ENCODE measurements at places on chromosomes 2 and 18.

GRCh38 chr18:32530947-32531651, 60.4 kb upstream of the GAREM1 start:
- no peak for DNase-seq

DNA sequence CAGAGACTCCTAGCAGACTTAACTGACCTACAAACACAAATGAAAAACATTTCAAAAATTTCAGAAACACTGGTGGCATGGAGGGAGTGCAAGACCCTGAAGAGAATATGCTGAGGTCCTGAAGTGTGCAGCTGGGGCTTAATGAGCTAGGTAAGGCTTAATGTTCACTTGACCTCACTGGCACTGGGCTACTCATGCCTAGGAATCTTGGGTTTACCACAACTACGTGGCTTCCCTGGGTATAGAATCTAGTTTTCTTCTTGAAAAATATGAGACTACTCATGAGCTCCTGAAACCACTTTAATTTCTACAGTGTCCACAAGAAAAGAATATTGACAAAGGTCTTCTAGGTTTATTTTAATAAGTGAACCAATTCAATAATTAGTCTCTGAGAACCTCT, 139.8 kb downstream of the HNMT start:
- DNase-seq: no peak

DNA sequence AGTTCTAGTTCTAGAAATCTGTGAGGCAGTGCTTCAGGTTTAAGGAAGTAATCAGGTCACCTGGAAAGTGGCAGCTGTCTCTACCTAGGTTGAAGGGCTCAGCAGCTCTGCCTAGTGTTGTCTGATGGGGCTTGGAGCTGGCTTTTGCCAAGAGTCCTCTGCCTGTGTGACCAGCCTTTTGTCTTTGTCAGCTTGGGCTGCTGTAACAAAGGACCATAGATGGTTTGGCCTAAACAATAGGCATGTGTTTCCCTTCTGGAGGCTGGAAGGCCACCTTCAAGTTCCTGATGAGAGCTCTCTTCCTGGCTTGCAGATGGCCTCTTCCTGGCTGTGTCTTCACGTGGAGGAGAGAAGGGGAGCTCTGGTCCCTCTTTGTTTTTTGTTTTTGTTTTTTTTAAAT, 13.3 kb downstream of the UBE2F start:
- DNase-seq: no peak

DNA sequence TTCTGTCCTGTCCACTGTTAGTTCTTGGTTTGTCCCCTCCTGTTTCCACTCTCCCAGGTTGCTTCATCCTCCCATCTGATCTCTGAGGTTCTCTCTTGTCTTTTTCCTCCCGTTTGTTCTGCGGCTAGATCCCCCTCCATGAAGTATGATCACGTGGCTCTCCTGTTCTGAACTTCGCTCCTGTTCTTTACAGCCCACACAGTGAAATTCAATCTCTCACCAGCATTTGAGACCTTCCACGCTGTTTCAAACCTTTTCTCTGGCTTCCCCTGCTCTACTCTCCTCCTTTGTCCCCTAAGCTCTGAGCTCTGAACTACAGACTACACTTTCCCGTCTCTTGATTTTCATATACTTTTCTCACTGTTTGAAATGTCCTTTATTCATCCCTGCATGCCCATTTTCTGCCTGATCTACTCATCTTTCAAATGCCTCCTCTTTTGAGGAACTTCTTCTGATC, 83.5 kb downstream of the OSBPL6 start:
- no peak for DNase-seq

GRCh38 chr2:10002109-10002508, 41.2 kb upstream of the KLF11 start:
- no peak for DNase-seq

GRCh38 chr18:76948345-76948744, 126.0 kb downstream of the ZNF236 start:
- DNase-seq: no peak

DNA sequence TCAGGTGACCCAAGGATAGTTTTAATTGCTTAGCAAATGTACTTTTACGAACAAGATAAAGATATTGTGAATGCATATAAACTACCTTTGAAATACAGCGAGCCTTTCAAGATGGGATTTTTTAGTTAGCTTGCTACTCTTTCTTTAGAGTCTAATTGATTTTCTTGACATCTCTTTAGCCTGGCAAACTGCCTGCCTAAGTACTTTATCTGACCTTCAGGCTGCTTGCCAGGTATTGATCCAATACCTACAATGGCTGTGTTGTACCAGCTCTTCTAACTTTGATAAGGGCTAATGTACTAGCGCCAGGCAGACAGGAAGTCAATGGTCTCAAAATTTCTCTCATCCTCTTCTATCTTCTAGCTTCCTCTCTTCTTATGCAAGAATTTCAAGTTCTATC, 414.4 kb upstream of the ACVR2A start:
- no peak for DNase-seq

DNA sequence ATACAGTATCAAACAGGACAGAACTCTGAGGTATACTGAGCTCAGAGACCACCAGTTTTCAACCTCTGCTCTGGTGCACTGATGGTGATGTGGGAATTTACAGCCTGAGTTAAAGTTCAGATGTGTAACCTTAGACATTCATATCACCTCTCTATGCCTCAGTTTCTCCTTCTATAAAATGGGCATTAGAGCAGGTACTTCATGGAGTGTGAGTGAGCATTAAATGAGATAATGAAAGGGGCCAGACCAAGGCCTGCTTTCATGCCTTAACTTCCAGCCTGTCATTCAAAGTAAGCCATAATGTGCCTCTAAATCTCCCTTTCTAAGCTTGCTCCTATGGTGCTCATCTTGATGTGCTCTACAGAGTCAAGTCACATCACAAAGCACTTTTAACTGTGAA, 8.4 kb downstream of the ACVR1 start:
- no peak for DNase-seq

GRCh38 chr18:71673498-71673897, 870.6 kb downstream of the CBLN2 start:
- DNase-seq: no peak

DNA sequence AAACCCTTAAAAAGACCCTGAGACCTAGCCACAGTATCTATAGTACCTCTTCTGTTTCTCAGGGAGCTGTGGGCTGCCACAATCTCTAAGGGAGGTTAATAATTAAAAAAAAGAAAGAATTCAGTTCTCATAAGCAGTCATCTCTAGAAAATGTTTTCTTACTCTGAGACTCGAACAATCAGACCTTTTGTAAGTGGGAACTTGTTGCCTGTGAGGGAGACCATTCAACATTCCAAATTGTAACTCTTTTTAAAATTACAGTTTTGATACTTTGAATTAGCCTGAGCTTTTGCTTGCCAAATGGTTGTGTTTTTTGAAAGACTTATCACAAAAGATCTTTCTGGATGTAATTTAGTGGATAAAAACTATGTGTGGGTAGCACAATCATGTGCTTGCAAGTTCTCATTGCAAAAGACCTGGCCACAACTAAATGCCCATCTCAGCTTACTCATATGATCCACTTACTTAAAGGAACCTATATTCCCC, 33.3 kb downstream of the IL1R2 start:
- DNase-seq: no peak

DNA sequence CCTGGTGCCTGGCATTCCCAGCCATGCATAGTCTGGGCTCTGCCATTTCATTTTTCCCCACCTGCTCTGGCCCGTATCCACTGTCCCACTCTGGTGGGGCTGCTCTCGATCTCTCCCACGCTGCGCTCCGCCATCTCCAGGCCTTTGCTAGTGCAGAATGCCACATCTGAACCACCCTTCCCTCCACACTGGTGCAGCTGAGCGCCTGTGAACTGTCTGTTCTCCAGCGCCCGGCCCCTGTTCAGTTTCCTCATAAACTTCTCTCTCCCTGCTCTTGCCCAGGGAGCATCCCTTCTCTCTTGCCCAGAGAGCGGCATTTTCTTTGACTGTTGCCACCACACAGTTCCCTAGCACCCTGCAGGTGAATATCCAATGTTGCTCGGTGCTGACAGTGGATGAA, 21.5 kb downstream of the POMC start:
- DNase-seq: no peak

DNA sequence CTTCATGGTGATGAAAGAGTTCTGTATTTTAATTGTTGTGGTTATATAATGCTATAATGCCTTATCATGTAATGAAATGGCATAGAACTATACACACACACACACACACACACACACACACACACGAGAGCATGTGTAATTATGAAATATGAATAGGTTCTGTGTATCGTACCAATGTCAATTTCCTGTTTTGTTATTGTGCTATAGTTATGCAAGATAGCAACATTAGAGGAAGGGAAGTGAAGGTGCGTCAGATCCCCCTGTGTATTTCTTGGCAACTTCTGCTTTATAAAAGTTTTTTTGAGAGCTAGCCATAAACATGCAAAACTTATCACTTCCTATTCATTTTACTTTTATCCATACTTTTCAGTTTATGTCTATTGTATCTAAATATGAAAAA, 60.7 kb upstream of the ARHGAP15 start:
- no peak for DNase-seq

DNA sequence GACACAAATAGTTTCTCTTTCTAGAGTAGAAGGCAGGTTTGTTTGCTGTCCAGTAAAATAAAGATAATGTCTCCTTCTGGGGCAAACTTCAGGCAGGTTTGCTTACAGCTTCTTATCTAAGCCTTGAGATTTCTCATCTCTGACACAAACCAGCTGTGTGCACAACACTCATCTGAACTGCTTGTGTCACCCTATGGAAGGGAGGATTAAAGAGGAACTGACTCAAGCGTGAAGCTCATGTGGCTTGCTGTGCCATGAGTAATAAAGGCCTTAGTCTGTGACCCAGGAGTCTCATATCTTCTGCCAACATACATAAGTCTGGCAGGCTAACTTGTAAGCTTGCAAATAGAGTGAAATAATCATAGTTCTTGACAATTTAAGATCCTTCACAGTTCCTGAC, 24.2 kb upstream of the CPO start:
- DNase-seq: no peak

GRCh38 chr2:115234737-115235136, 792.3 kb downstream of the DPP10 start:
- no peak for DNase-seq

GRCh38 chr18:1094409-1094808, 189.7 kb downstream of the ADCYAP1 start:
- no peak for DNase-seq

DNA sequence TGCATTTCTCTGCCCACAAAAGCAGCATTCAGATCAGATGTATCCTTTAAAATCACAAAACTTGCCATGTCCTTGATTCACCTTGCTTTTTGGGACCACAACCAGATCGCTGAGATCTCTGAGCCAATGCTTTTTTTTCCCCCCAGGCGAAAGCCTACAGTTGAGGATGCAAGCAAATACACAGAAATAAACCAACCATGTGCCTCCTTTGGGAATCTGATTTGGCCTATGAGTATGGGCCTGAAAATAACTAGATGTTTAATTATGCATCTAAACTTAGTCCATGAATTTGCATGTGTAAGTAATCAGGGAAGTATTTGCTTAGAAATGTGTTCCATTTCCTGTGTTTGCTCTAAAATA, 49.7 kb upstream of the CDC42EP3 start:
- no peak for DNase-seq

- no peak for DNase-seq
Measured at GRCh38 chr2:48337871-48338270, 192.1 kb upstream of the STON1 start.

GRCh38 chr2:208150956-208151355, 5.0 kb upstream of the CRYGB start:
- DNase-seq: no peak

- no peak for DNase-seq
Measured at GRCh38 chr18:75172299-75173124, 36.4 kb downstream of the PTGR3 start.

DNA sequence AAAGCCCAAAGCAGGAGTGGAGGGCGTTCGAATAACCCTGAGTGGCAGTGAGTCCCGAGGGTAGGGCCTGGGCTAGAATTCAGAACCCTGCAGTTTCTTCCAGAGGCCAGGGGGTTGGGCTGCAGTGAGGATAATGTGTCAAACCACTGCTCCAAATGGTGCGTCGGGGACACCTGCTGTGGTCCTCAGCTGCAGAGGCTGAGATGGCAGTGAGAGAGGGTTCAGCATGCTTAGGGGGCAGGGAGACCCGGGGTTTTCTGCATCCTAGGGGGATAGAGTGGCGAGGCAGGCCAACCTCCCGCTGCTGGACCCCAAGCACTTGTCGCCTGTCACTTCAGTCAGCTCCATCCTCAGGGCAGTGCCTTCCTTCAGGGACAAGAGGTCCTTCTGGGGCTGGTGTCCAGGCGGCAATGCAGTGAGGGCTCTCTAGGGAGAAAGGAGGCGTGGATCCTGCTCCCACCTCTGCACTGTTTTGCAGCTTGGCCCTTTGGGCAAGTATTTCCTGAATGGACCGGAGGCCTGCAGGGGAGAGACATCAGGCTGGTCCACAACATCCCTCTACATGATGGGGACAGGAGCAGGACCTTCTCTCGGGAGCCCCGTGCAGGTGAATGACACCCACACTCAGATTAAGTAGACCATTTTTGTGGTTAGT, 8.4 kb upstream of the NTSR2 start:
- no peak for DNase-seq

- DNase-seq: no peak
Measured at GRCh38 chr18:36025025-36025424, 42.3 kb downstream of the RPRD1A start.

- no peak for DNase-seq
Measured at GRCh38 chr2:54757500-54757899, 34.0 kb downstream of the EML6 start.

GRCh38 chr2:96960153-96960961, 26.0 kb downstream of the FAM178B start:
- DNase-seq: peak; percentile 90

DNA sequence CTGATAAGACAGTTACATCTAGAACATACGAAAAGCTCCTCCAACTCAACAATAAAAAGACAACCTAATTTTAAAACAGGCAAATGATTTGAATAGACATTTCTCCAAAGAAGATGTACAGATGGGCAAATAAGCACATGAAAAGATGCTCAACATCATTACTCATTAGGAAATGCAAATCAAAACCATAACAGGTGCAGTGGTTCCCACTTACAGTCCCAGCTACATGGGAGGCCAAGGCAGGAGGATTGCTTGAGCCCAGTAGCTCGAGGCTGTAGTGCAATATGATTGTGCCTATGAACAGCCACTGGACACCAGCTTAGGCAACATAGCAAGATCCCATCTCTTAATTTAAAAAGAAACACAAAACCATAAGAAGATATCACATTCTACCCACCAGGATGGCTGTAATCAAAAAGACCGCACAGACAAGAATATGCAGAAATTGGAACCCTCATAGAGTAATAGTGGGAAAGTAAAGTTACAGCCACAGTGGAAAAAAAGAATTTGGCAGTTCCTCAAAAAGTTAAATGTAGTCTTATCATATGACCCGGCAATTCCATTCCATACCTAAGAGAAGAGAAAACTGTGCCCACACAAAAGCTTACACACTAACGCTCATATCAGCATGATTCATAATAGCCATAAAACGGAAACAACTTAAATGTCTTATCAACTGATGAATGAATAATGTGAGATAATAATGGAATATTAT, 30.5 kb upstream of the ARMC9 start:
- no peak for DNase-seq

All from D341Med (cell line).